ENCODE measurements at places on chromosomes 16 and 17. TPM values are rescaled to one million over a fixed set of nuclear protein-coding genes. Genes with fewer than 3 reads are reported as not detected.

GRCh38 chr16:27458258-27458657, 56.3 kb downstream of the IL21R start:
- DNase-seq: no peak

DNA sequence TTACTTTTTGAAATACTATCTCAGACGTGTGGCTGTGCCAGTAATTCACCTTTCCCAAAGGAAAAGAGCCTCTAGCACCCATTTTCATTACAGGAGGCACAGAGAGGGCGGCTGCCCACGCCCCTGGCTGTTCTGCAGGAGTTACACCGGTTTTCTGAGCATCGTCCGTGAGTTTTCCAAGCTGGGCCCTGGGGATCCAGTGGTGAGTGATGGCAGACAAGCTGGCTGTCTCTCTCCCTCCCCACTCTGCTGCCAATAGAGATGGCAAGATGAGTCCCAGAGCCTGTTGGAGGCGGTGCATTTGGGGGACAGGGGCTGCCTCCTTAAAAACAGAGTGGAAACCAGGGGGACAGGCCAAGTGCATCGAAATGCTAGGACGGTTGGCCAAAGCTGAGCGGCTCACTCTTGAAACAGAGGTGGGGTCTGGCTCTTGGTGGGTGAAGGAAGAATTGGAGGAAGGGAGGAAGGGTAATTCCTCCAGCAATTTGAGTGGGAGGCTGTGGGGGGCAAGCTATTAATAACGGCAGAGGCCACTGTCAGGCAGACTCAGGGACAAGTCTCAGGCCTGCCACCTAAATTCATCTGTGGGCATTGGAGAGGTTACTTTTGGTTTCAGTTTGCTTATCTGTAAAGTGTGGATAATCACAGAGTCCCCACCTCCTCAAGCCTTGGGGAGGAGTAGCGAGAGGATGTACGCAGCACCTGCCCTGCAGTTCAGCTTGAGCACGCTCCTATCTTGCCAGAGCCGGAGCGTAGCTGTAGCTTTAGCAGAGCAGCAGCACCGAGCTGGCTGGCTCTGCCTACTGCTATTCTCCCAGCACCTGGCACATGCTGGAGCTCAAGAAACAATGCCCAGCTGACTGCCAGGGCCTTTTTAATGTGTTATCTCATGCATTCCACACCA, 7.5 kb upstream of the NOS2 start:
- DNase-seq: no peak

GRCh38 chr17:39775031-39775430, 37.3 kb downstream of the GRB7 start:
- no peak for DNase-seq

DNA sequence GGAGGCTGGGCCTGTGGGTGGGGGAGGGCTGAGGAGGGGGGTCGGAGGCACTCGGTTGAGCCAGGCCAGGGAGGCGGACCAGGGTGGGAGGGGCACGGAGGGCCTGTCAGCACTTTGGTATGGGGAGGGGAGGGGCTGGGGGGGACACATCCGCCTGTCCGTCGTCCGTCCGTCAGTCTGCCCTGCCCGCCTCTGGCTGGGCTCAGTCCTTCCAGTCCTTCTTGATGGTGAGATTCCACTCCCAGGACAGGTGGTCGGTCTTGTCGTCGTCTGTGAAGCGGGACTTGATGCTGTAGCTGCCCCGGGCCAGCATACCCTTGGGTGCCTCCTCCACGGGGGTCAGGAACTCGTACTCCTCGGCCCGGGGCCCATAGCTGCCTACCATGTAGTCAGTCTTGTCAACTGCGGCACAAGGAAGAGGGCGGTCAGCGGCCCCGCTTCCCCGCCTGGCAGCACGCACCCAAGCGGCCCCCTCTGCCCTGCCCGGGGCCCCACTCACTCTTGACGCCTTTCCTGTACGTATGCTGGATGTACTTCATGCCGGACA, 2.4 kb downstream of the ARHGDIA start:
- DNase-seq: no peak

DNA sequence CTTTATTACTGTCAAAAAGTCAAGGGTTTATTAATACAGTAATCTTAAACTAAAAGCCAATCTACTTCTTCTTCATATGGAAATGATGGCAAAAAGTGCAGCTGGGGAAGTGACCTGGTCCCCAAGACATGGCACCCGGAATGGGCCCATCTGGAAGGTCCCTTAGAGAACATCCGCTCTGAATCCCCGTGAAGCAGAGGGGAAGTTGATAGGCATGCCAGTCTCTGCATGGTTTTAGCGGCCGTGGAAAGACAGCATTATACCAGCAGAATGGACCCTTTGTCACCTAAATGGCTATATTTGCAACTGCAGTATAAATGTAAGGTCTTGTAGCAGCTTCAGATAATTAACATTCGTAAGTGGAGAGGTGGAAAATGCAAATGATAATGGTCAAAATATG, 32.4 kb downstream of the COTL1 start:
- no peak for DNase-seq

DNA sequence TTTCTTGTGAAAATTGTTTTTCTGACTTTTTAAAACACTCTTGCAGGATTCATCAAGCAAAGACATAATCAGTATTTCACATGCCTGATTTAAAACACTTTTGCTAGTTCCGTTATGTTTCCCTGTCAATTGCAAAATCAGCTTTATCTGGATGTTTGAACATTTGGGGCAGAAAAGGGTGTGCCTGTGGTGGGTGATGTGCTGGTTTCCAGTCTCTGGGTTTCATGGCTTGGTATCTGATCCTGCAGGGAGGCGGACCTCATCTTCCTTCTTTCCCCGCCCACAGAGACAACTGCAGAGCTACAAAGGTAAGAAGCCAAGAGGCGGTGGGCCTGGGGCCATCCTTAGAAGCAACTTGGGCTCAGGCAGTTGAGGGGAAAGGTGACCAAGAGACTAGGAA, 41.8 kb downstream of the NLRC5 start:
- no peak for DNase-seq

Gene ERN2
- 0.84 TPM for total RNA-seq

Gene C16orf74
- total RNA-seq: 1.3 TPM
